HT-29 (cell line): ENCODE measurements at places on chromosomes 13 and 19. TPM values are rescaled to one million over a fixed set of nuclear protein-coding genes. Genes with fewer than 3 reads are reported as not detected.
A peak's percentile ranks its signal among the peaks of the same experiment; 100 is the strongest.

Gene KPNA3
- total RNA-seq = 14.5 and 15.5 TPM in 2 replicates

Gene IZUMO1
- total RNA-seq = 0.05 and 0.58 TPM in 2 replicates

GRCh38 chr19:40078377-40078776 lies 12.4 kb downstream of the ZNF780A start:
- no peak for DNase-seq

DNA sequence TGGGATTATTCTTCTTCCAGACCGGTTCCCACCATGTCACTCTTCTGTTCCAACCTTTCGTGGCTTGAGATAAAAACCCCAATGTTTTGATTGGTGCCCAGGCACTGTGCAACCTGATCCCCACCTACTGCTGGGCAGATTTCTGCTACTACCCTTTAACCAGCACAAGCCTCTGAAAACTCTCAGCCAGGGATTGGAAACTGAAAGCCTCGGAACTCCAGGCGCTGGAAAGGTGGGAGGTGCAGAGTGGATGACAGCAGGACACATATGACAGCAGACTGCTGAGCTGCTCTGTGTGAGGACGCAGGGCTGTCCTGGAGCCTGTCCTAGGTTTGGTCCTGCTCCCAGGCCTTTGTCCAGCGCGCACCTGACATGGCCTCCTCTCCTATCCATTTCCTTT lies 68.5 kb upstream of the GTF3A start:
- no peak for DNase-seq

DNA sequence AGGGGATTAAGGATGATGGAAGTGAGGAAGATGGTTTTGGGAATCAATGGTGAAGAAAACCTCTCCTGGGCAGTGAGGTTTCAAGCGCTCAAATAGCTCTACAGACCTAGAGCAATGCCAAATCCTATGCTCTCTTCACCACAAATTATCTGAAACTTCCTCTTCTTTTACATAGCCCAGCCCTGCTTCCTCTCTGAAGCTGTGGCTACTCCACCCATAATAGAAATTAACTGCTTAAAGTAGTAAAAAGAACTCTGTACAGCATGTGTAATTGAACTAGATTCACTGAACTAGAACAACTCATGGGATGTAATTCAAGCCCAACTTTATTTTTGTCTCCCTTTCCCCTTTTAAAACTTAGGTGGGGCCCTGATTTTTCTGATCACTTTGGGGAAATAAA lies 20.4 kb upstream of the IFT88 start:
- DNase-seq = peak; percentile 32

GRCh38 chr19:46921071-46921470 lies 60.3 kb downstream of the ARHGAP35 start:
- no peak for DNase-seq

DNA sequence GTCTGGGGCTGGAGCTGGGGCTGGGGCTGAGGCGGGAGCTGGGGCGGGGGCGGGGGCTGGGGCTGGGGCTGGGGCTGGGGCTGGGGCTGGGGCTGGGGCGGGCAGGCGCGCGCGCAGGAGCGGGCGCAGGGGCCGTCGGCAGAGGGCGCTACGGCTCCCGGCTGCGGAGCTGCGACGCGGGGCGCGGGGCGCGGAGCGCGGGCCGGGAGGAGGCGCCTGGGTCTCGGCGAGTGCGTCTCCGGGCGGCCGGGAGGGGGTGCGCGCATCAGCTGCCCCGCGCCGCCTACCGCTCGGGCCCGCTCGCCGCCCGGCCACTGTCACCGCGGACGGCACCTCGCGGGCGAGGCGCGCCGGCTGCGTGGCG lies 422 bp upstream of the MTUS2 start:
- peak; percentile 73 for DNase-seq

Gene PLK5
- total RNA-seq = not detected in 2 replicates

DNA sequence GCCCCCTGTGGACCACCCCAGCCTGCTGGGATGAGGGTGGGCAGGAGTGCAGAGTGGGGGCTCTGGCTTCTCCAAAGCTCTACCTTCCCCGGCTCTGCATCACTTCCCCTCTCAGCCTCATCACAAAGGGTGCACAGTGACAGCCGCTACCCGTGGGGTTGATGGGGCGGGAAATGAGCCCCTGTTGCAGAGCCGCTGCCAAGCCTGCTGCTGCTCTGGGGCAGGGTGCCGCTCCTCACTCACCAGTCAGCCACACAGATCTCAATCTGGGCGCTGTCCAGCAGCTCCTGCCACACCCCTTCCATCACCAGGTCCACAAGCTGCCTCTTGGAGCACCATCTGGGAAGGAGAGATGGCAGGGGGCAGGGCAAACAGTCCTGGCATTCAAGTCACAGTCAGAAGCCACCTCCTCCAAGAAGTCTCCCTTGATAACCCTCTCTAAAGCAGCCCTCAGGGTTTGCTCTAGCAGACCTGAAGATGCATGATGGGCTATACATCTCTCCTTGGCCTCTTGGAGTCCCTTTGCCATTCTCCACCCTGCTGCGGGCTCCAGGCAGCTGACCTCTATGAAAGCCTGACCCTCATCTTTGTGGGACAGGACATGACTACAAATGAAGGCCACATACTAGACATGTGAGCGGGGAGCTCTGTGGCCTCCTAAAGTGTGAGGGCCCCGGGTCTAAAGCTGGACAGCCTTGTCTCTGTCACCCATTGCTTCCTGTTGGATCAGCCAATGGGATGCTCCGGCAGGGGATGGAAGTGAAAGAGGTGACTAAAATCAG lies 15.7 kb downstream of the MRPS12 start:
- DNase-seq = peak; percentile 27

GRCh38 chr19:7658219-7658686 lies 10.6 kb upstream of the RETN start:
- no peak for DNase-seq

GRCh38 chr19:50728084-50728737 lies 5.0 kb downstream of the CLEC11A start:
- DNase-seq = no peak

- peak; percentile 44 for DNase-seq
Observed at GRCh38 chr19:17294051-17294891, 9.0 kb downstream of the ABHD8 start.

Gene ZNF497
- total RNA-seq = 2.0 and 6.0 TPM in 2 replicates

DNA sequence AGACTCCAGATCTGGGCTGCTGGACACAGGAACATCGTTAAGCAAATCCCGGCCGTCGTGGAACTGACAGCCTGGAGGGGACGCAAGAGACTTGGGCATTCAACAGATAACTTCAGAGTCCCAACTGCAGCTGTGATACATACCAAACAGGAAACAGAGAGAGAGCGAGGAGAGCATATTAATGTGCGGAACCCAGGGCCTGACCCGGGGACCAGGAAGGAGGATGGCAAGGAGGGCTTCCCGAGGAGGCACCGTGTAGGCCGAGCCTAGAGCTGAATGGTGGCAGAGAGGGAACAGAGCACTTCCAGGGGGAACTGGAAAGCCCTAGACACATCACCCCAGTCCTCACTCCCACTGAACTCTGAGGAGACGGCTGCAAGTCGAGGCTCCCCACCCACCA lies 68.1 kb downstream of the SIPA1L3 start:
- no peak for DNase-seq

GRCh38 chr19:3565139-3565538 lies 7.6 kb upstream of the HMG20B start:
- no peak for DNase-seq

DNA sequence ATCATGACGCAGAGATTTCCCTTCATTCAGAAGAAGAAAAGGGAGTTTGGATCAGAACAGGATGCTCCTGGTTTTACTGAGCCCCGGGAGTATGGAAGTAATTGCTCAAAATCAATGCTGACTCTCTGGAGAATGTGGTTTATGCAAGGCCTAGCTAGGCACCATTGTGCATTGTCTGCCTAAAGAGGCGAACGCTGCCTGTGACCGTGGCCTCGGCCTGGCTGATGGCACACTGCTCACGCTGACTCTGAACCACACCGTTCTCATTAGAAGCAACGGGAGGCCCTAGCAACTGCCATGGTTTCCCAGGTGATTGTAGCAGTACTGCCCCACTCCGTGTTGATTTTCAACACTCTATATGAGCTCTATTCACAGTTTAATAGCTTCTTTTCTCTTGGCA lies 41.7 kb upstream of the UBL3 start:
- DNase-seq = no peak

Gene ATF5
- total RNA-seq = 32.2 and 32.8 TPM in 2 replicates

GRCh38 chr19:36121486-36122124 lies 6.3 kb downstream of the TBCB start:
- DNase-seq = no peak

DNA sequence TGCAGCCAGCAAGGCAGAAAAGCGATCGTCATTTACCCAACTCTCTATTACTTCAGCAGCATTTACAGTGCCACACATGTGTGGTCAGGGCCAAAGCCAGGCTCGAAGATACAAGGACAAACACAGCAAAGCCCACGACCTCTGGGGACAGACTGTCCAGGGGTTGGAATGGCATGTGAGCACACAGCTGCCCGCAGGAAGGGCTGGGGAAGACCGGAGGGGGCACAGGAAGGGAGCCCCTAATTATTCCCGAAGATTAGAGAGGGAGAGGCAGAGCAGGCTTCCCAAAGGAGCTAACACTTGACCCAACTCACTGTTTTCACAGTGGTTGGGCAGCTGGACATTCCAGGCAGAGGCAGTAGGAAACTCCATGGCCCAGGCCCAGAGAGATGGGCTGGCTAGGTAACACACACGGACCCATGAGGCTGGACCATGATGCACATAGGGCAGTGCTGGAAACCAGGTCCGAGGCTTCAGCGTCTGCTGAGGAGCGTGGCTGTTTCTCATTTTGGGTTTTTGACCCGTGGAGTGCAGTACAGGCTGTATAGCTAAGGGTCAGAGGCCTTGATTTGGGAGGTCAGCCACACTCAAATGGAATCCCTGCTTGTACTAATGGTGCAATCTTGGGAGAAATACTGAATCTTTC lies 179.8 kb downstream of the FOXO1 start:
- no peak for DNase-seq

DNA sequence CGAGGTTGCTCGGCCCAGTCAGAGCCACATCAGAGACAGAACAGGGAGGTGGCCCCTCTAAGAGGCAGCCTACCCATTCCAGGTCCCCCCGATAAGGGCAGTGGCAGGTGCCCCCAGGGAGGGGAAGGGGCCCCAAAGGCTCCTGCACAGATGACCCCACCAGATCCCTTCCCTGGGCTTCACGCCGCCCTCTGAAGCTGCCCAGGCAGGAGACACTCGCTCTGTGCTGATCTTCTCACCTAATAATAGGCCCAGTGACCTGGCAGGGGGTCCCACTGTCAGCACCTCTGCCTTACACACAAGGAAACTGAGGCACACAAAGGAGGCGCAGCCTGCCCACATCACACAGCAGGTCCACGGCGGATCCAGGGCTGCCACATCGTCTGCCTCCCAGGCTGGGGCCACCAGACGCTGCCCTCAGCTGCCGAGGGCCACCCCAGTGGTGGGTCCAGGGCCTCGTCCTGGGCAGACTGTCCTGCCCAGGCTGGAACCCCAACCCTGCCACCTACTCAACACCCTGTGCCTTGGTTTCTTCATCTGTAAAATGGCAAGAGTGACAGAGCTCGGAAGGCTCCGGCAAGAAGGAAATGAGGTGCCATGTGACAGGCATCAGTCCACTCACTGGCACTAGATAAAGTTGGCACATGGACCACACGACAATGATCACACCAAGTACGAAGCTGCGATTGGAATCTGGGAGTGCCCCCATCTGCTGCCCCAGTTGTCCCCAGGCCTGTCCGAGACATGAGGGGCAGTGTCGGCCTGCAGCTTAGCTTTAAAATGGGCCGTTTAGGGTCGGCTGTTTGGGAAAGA lies 56.5 kb downstream of the KLF2 start:
- no peak for DNase-seq

Gene SPTBN4
- 0.23 and 1.3 TPM in 2 replicates for total RNA-seq

DNA sequence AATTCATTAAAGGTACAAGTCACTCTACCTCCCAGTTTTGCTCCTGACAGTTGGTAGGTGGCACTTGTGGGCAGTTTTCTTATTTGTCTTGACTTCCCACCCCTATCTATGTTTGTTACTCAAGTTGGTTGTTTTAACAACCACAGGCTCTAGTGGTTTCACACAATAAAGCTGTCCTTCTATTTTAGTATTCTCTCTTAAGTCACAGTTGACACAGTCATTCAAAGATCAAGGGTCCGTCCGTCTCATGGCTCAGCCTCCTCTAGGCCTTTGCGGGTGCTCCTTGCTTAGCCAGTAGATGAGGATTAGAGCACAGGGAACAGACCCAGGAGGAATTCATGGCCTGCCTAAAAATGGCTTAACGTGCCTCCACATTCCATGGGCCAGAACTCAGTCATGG lies 573.7 kb downstream of the IRS2 start:
- no peak for DNase-seq

DNA sequence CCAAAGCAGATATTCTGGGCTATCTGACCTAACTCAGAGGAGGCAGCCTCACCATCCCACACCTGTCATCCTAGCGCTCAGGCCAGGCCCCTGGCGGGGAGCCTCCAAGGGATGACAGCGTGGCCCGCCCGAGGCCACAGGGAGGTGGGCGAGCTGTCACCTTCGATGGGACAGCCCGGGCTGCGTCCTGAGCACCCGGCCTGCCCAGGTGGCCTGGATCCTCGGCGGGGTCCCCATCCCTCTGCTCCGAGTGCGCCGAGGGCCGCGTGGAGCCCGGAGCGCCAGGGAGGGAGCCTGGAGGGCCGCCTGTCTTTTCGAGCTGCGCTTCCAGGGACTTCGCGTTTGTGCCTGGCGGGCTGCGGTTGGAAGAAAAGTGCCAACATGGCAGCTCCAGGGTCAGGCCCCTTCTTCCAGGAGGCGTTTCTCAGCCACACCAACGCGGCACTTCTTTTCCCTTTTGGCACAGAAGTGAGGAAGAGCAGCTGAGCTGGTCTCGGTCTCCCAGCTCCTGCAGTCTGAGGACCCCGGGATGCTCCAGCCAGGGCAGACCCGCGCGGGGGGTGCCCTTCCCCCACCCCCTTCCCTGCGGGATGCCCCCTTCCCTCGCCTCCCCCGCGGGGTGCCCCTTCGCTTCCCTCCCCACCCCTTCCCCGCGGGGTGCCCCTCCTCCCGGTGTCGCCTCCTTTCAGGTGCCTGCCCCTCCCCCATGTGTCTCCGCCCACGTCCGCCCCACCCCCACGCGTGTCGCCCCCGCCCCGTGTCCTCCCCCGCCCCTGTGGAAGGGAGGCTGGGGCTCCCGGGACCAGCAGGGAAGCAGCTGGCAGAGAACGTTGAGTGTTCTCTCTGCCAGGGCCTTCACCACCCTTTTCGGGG lies 42.3 kb downstream of the GJA3 start:
- peak; percentile 79 for DNase-seq

- no peak for DNase-seq
Observed at GRCh38 chr13:26541041-26541440, 16.4 kb upstream of the WASF3 start.

DNA sequence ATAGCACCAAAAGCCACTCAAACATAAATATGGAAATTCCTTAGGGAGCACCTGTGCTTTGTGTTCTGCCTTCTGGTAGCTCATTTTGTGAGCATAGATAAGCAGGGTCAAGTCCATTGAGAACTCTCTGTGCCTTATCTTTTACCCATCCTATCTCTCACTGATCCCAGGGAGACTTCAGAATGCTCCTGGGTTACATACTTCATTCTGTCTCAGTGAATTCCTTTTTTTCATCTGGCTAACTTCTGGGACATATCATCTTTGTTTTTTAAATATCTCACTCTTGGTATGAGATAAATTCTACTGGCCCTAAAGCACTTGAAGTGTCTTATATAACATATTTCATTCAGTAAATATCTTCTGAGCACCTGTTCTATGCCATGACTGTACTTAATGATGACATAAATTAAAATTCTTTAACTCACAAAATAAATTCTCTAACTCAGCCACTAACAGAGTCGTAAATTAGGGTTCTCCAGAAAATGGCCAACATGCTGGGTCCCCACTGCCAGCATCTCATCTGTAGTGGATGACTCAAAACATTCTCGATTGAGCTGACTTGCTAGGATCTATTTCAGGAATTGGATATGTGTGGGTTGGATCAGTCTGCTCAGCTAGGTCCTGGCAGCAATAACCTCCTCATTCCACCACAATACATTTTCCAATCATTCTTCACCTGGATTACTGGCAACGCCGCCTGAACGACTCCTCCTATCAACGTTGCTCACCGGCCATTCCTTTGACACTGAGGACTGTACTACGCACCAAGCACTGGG lies 170.2 kb downstream of the FOXO1 start:
- no peak for DNase-seq
